ENCODE measurements at places on chromosomes 7 and 10.

- DNase-seq, result no peak
Measured at GRCh38 chr7:16463949-16464715, 1.4 kb downstream of the SOSTDC1 start.

- DNase-seq, result no peak
Measured at GRCh38 chr10:77746047-77746707, 108.6 kb upstream of the KCNMA1 start.

DNA sequence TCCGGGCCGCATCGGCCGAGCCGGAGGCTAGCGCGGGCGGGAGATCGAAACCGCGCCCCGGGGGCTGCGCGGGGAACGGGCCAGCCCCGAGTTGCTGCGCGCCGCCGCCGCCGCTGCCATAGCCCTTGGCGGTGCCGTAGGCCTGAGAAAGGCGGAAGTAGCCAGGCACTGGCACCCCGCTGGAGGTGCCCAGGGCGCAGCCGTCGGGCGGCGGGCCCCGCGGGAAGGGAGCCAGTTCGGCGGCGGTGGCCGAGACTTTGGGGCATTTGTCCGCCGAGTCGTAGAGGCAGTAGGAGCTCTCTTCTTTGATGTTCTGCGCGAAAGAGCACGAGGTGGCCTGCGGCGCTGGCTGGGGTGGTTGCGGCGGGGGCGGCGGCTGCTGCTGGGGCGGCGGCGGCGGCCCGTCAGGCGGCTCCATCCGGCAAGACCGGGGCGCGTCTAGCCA lies 587 bp downstream of the HOXA10 start:
- peak; percentile 71 for DNase-seq

DNA sequence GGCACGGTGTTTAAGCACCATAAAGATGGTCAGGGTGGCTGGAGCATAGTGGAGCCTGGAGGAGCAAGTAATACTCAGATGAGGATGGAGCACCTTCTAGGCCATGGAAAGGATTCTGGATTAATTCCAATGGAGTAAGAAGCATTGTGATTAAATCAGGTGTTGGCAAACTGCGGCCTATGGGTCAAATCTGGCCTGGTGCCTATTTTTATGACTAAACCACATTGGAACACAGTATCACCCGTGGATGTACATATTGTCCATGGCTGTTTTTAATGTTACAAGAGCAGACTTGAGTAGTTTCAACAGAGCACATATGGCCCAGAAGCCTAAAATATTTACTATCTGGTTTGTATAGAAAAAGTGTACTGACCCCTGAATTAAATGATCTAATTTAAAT lies 49.9 kb upstream of the TMEM248 start:
- no peak for DNase-seq

DNA sequence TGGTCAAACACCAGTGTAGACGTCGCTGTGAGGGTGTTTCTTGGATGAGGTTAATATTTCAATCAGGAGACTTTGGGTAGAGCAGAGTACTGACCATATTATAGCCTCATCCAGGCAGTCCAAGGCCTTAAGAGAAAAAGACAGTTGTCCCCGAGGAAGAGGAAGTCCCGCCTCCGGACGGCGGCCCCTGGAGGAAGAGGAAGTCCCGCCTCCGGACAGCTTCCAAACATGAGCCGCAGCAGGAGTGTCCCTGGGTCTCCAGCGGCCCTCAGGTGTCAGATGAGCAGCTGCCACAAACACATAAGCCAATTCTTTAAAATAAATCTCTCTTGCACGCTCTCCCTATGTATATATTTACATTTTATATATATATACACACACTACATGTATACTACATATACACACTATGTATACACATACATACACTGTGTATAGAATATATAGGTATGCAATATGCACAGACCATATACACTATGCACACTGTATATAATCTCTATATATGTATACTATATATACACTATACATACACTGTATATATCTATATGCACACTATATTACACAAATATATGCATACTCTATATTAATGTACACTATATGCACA lies 37.5 kb downstream of the PWWP2B start:
- peak; percentile 85 for DNase-seq

- DNase-seq, result no peak
Measured at GRCh38 chr10:128416231-128416630, 290.0 kb upstream of the MKI67 start.

- DNase-seq, result no peak
Measured at GRCh38 chr7:73739387-73739767, 775 bp upstream of the ABHD11 start.

- no peak for DNase-seq
Measured at GRCh38 chr10:50635286-50635685, 11.5 kb upstream of the SGMS1 start.
